ENCODE measurements at places on chromosomes 7 and 10.

- DNase-seq: no peak
These were observed 12.3 kb downstream of the KCTD7 start for GRCh38 chr7:66640802-66641525.

GRCh38 chr7:14389181-14389591, 399.7 kb upstream of the ETV1 start:
- no peak for DNase-seq

- DNase-seq: no peak
These were observed 50.2 kb upstream of the BAMBI start for GRCh38 chr10:28627102-28627501.

DNA sequence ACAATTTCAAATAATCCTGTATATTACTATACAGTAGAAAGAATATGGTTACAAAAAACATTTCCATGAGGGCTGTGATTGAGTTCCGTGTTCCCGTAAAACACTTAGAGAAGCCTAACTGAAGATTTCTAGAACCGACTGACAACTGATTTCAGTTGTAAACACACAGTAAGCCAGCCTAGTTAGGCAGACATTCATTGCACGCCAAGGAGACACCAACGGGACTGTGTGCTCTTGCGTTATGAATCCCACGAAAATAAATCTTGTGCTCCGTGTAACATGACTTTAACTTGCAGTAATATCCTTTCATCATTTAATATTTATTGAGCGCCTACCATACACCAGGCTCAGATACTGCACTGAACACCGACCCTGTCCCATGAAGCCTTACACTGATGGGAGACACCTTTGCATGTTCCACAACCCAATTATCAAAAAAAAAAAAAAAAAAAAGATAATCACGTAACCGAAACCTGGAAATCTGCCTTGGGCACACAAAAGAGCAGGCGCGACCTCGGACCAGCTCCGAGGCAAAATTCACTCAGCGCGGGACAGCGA, 420 bp upstream of the KLHL7 start:
- DNase-seq: no peak

- no peak for DNase-seq
These were observed 28.2 kb upstream of the ZPBP start for GRCh38 chr7:50121286-50121685.

DNA sequence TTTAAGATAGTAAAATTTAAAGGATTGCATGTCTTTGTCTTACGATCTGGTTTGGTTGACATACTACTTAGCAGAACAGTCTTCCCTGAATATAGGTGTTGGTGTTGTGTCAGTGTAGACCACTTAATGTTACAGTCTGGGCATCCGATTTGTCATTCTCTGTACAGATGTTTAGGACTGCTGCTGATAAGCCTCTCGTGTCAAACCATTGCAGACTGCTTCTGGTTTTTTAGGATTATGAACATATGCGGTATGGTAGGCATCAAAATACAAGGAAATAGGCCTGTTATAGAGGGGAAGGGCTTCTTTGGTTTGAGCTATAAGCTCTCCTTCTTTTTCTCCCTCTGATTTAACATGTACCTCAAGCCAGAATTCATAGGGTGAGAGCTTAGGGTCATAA, 7.4 kb downstream of the CYP3A43 start:
- DNase-seq: no peak

DNA sequence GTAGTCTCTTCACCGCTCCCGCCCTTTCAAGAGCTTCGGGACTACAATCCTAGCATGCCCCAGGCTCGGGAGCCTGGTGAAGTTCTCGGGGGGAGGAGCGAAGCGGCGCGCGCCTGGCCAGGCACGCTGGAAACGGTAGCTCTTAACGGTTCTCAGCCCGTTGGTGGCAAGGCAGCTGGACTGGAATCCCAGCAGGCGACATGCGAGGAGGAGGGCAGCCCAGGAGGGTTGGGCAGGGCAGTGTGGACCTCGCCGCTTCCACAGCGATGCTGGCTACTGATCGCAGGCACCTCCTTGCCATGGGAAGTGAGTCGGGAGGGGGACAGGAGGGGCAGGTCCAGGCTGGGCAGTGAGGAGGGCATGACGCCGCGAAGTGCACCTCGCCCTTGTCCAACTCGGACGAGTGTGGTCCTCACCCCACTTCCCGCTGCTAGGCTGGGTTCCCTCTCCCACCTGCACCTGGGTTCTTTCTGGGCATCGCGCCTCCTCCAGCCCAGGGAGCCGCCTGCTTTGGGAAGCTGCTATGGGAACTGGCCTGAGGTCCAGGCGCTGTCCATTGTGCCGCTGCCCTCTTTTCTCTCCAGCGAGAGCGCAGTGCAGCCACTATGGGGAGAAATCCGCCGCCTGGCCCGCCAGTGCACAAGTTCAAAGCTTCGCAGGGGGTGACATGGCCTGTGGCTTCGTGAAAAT, 367.8 kb upstream of the NUPR2 start:
- DNase-seq: no peak

- DNase-seq: no peak
These were observed 15.5 kb upstream of the KIF20B start for GRCh38 chr10:89685936-89686335.

DNA sequence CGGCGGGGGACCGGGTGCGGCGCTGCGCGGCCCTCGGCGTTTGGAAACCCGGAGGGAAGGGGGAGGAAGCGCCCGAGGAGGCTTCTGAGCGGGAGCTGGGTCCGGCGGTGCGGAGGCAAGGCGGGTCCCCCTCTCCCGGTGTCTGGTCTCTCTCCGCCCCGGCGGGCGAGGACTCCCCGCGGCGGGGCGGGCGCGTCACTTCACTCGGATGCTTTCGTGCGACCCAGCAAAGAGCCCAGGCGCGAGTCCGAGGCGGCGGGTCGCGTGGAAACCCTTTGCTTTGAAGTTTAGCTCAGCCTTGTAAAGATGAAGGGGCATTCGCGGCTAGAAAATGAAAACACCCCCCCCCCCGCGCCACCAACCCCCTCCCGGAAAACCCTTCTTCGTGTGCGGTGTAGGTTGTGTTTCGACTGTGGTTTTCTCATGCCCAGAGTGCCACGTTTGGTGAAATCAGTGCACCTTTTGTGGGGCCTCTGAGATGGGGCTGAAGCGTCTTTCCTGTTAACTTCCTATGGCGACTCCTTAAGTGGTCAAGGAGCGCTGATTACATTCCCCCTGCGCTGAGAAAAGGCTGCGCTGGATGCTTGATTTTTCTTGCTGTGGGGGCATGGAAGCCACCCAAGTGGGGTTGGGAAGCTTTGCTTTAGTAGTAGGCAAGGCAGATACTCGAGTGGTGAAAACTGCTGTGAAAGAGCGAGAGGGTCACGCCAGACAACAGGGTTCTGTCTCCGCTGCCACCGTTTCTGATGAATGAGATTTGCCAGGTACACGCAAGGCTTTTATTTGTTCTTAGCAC, 876 bp downstream of the GNAI1 start:
- peak; percentile 61 for DNase-seq

GRCh38 chr7:21305455-21306235, 122.2 kb upstream of the SP4 start:
- no peak for DNase-seq

DNA sequence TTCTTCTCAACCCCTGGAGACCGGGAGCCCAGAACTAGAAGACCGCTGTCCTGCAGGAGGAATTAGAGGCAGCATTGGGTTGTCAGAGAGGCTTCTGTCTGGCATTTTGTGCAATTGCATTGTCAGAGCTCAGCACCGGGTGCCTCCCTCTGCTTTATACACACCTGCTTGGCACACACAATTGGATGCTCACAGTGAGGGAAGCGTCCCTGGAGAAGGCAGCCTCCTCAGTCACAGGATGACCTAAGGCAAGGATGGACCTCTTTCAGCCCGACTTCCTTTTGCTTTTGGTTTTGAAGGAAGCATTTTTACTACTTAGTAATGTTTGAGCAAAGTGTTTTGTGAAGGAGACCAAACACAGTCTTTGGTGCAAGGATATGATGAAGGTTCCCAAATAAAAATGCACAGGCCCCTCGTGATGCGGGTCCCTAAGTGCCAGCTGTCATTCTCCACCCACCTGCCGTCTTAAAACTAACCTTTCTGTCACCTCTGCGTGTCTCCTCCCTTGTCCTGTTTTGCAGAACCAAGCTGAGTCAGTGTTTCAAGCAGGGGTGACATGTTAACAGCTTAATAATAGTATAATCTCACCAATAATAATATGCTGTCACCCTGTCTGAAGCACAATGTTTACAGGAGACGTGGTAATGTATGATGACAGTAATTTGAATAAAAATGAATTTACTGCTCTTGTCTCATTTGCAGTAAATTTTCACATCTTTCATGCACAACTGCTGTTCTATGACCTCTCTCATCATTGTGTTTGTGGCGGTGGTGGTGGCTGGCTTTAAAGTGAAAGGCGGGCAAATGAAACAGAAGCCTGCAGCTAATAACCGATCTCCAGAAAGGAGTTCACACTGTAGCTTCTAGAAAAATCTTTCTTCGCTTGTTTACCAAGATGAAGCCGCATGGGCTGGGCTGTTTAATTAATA, 430.2 kb upstream of the MKI67 start:
- DNase-seq: no peak

- DNase-seq: no peak
These were observed 107.3 kb downstream of the ZMIZ1 start for GRCh38 chr10:79176052-79176501.

- no peak for DNase-seq
These were observed 1051.1 kb upstream of the AUTS2 start for GRCh38 chr7:68547181-68547580.

DNA sequence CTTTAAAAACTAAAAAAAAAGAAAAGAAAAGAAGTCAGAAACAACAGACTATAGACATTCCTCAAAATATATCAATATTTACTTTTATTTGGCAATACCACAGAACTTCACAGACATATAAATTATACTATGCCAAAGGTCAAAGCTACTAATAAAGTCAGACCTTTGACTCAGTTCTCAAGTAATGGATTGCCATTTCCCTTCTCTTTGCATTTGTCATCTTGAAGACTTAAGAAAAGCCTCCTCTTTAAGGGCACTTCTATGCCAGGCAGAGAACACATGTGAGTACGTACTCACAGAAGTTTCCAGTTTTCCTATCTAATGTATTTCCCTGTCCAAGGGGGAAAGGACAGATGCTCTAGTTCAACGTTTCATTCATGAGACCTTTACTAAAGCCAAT, 37.6 kb downstream of the TNPO3 start:
- DNase-seq: no peak

GRCh38 chr10:131315344-131315743, 3.8 kb upstream of the TCERG1L start:
- DNase-seq: no peak

- no peak for DNase-seq
These were observed 9.1 kb downstream of the PRKG1 start for GRCh38 chr10:51083356-51083853.

DNA sequence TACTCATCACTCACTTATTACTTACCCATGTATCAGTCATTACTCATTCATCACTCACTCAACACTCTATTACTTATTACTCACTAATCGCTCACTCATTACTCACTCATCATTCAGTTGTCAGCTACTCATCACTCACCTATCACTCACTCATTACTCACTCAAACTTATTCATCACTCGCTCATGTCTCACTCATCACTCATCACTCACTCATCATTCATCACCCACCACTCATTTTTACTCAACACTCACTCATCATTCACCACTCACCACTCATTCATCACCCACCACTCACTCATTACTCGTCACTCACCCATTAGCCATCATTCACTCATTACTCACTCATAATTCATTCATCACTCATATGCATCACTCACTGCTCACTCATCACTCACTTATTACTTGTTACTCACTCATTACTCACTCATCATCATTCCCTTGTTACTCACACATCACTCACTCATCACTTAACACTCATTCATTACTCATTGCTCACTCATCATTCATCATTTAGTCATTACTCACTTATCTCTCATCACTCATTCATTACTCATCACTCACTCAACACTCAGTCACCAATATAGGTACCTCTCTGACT, 237.9 kb downstream of the ADARB2 start:
- DNase-seq: no peak

- DNase-seq: no peak
These were observed 122.9 kb upstream of the MGMT start for GRCh38 chr10:129344103-129344502.

DNA sequence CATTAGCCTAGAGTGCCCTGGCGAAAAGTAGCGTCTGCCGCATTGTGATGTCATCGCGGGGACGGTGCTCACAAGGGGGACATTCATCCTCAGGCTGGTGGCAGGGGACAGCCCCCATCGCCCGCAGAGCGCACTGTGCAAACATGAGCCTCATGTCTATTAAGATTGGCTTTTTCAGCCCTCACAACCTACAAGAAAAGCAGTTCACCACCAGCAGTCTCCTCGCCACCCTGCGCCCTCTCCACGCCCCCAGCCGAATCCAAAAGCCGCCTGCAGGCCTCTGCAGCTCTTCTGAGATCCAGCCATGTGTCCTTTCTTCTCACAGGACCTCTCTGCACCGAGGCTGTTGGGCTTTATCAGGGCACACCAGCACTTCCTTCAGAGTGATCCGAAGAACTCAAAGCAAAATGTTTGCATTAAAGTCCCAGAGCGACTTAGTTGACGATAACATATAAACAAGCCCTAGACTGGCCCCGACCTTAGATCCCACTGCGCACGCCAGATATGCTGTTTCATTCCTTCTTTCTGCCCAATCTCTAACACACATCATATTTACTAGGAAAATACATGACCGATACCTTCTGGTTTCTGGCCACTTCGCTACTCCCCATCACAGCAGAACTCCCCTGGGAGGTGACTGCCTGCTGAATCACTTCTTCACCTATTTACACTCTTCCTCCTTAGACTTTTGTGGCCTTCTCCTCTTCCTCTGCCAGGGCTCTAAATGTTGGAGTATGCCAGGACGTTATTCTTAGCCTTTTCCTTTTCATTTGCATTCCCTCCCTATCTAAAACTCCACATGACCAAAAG, 206.0 kb upstream of the SH2B2 start:
- DNase-seq: no peak

- DNase-seq: no peak
These were observed 35.0 kb upstream of the ADCYAP1R1 start for GRCh38 chr7:31017032-31017675.

- DNase-seq: no peak
These were observed 154.5 kb downstream of the WDR37 start for GRCh38 chr10:1210667-1211066.

DNA sequence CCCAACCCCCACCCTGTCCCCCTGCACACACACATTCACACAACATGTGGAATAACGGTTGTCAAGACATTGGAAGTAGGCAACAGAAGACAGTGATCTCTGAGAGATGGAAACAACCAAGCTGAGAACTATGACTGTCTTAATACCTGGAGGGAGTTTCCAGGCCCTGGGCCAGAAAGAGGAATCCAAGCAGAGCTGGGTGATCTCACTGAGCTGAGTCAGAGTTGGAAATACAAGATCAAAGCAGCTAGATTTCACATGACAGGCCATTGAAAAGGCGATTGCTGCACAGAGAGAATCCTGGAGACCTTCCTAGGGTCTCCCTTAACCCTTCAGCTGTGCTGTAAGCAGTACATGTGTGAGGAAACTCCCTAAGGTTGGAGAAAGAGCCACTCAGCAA, 165.8 kb upstream of the PRSS1 start:
- peak; percentile 15 for DNase-seq

- no peak for DNase-seq
These were observed 312.7 kb upstream of the SP8 start for GRCh38 chr7:21099432-21099831.

Measured in stimulated activated naive CD8-positive, alpha-beta T cell treated with anti-CD3 and anti-CD28 coated beads, Interleukin-15, amount 100 ng/mL, for 72 hours (primary cell).